Stimulated activated CD4-positive, alpha-beta T cell treated with anti-CD3 and anti-CD28 coated beads, Interleukin-4, amount 100 ng/mL, for 24 hours (primary cell): ENCODE measurements at places on chromosomes 3 and 15.

- no peak for DNase-seq
Measured at GRCh38 chr3:157595259-157595658, 92.0 kb upstream of the VEPH1 start.

DNA sequence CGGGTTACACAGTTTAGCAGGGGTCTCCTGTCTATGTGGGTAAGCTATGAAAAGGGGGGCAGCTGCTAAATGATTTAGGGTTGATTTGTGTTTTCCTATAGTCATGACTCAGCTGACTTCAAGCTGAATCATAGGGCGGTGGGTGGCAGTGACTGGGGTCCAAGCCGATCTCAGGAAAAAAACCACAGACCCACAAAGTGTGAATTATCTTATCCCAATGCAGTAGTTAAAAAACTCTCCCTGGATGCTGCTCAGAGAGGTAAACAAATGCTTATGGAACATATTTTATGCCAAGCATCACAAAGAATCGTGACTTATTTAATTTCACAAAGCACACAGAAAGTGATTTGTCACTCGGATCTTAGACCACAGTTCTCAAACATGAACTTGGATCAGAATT is 18.4 kb upstream of the TOPAZ1 start:
- no peak for DNase-seq

- no peak for DNase-seq
Measured at GRCh38 chr3:42061713-42062380, 29.3 kb upstream of the TRAK1 start.

- no peak for DNase-seq
Measured at GRCh38 chr15:69038508-69038907, 24.0 kb downstream of the NOX5 start.

DNA sequence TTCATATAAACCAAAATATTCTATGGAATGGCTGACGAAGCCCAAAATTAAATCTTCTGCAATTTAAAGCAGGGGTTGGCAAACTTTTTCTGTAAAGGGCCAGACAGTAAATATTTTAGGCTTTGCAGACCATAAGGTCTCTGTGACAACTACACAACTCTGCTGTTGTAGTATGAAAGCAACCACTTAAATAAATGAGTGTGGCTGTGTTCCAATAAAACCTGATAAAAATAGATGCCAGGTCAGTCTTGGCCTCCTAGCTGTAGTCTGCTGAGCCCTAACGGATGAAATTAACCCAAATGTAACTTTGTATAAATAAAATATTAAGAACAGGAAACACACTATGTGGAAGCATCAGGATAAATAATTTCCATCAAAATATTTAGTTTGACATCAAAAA is 104.2 kb downstream of the FBXL22 start:
- no peak for DNase-seq

DNA sequence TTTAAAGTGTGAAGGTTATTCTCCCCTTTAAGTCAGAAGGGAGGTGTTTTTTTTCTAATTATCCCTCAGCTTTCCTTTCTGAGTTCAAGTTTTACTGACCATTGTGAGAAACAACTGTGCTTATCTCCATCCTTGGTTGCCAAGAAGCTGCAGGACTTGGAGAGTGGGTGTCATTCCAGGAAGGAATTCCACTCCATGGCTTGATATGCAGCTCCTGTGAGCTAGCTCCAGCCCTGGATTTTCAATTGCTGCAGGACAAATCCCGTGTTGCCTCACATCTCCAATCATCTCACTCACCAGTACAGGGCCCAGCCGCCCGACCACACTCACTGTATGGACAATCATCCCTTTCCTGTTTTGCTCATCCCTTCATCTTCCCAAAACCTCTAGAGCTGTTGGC is 122.5 kb downstream of the IGSF11 start:
- DNase-seq = no peak

- DNase-seq = no peak
Measured at GRCh38 chr3:77001062-77001701, 38.7 kb upstream of the ROBO2 start.

DNA sequence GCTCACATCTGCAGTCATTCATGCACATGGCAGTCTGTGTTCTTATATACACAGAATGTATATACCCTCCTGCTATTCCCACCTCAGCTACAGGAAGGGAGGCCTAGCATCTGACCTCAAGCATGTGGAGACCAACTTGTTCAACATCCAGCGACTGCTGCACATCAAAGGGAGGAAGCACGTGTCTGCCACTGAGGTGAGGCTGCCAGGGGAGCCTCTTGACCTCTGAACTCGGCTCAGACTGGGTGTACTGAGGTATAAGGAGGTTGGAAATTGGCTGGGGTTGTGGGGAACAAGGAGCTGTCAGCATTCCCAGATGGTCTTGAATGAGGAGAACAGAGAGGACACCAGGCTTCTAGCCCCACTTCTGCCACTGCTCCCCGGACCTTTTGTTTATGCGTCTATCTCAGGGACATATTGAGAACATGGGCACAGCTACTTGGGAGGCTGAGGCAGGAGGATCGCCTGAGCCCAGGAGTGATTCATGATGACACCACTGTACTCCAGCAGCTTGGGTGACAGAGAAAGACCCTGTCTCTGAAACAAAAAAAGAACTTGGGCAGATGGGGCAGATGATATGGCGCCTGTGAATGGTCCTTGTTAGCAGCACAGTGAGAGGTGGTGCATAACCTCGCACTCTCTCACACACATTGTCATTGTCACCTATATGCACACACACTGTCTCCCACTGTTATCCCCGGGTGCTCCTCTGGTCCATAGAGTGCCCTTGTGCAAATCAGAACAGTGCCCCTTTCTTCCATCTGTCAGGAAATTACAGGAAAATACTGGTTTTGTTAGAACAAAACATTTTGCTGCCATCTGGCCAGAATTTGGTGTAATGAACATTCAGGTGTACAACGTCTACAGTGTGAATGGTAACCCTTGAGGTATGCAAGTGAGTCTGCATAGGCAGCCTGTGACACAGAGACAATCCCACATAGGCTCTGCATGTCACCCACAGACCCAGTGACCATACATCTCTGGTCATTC is 5.4 kb downstream of the VILL start:
- DNase-seq = no peak

GRCh38 chr3:43953814-43954692 is 263.3 kb downstream of the ABHD5 start:
- no peak for DNase-seq

DNA sequence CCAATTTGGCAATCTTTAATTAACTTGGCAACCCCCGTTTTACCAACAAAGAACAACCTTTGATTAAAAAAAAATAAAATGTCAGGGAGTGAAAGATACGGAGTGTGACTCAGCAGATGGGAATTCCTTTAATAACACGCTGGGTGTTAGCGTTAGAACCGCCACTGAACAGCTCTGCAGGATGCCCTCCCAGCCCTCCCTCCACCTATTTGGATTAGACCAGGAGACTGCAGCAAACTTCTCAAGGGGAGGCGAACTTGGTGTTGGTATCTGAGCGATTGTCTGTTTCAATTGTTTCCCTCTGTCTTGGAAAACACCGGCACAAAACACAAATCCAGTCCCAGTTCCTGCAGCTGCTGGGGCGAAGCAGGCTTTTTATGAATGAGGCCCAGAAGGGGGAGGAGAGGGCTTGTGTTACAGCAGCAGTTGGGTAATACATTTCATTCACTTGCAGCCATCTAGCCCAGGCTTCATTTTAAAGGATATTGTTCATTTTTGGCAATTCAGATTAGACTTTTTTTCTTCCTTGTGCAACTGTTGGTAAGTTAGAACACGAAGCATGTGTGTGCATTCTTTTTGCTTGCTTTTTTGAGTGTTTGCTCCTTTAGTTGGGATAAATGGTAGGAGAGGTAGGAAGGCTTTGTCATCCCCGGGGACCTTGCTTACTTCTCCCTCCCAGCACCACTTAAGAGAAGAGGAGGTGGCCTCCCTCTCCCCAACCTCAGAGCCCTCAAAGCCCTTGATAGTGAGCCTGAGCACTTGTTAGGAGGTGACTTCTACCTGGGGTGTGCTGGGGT is 152.3 kb downstream of the IGF1R start:
- DNase-seq = no peak

DNA sequence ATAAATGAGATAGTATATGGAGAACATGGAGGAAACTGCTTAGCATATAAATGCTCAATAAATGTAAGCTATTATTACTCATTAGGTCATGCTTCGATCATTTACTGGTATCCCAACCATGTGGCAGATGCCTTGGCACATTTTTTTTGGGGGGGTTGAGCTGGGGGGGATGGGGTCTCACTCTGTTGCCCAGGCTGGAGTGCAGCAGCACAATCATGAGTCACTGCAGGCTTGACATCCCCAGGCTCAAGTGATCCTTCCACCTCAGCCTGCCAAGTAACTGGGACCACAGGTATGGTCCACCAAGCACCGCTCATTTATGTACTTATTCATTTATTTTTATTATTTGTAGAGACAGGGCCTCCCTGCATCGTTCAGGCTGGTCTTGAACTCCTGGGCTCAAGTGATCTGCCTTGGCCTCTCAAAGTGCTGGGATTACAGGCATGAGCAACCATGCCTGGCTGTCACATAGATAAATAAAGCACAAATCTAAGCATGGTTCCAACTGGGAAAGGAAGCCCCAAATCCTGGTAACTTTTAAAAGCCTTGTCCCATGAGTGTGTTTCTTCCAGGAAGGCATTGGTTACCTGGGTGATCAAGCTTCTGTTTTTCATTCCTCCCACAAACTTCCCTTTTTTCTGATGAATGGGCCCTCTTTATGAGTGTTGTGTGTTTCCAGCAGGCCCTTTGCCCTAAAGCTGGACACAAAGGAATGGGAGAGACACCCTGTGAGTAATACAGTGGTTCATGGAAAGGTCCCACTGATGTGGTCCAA is 147.4 kb upstream of the UMPS start:
- DNase-seq = no peak

- no peak for DNase-seq
Measured at GRCh38 chr3:51591231-51591630, 52.7 kb downstream of the RAD54L2 start.

DNA sequence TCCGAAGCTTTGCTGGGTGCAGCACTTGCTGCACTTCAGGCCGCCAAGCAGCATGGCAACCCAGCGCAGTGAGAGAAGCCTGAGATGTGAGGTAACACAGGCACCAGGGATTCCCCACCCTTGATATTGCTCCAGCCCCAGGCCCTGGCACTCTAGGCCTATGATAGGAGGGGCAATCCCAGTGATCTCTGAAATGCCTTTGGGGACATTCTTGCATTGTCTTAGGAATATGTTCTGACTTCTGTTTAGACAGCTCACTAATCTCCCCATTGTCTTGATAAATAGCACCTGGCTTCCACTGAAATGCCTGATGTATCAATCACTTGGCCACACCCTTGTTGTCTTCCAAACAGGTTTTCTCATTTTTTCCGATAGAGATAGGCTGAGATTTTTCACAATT is 102.8 kb downstream of the SOX14 start:
- DNase-seq = no peak

DNA sequence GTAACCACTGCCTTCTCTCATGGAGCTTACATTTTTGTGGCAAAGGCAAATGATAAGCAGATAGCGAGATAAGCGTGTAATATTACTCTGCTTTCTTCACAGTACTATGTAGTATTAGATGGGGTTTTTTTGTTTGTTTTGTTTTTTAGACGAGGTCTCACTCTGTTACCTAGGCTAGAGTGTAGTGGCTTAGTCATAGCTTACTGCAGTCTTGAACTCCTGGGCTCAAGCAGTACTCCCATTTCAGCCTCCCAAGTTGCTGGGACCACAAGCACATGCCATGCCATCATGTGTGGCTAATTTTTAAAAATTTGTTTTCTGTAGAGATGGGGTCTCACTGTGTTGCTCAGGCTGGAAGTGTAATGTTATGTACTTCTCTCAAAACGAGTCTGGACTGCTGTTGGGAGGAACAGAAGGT is 22.9 kb downstream of the MBNL1 start:
- DNase-seq = no peak

- no peak for DNase-seq
Measured at GRCh38 chr3:106208967-106209366, 340.2 kb upstream of the CBLB start.

- no peak for DNase-seq
Measured at GRCh38 chr3:99833617-99834205, 16.0 kb downstream of the CMSS1 start.

GRCh38 chr3:61915296-61915695 is 353.9 kb downstream of the PTPRG start:
- DNase-seq = no peak

- DNase-seq = no peak
Measured at GRCh38 chr15:54789376-54789775, 407.4 kb downstream of the RSL24D1 start.

GRCh38 chr3:13206799-13207577 is 133.8 kb upstream of the IQSEC1 start:
- no peak for DNase-seq

DNA sequence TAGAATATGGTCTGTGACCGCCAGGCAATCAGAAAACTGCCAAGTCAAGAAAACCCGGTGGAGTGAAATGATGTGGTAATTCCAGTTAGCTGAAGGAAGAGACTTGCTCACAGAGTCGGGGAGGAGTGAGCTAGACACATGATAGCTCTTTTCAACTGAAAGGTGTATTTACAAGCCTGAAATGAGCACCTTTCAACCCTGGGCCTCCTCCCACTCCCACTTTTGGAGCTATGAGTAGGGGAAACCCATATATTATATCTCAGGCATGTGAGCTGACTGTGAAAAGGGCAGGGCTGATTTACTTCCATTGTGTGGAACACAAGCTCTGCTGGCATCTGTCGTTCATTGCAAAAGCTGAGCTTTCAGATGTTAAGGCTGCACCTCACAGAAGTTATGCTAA is 960.2 kb downstream of the TUSC7 start:
- no peak for DNase-seq

DNA sequence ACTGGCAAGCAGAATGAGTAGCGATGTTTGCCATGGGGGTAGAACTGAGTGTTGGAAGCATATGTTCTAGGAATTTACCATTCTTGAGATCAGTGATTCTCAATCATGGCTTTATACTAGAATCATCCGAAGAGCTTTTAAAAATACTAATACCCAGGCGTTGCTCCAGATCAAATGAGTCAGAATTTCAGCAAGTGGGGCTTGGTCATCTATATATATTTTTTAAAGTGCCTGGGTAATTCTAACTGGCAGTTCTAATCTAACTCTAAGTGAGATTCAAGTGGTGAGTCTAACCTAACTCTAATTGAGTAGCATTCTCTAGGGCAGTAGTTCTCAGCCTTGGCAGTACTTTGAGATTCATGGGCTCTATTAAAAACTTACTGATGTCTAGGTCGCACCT is 20.8 kb downstream of the TM4SF1 start:
- no peak for DNase-seq

- no peak for DNase-seq
Measured at GRCh38 chr15:74609938-74610301, 5.7 kb upstream of the CLK3 start.

DNA sequence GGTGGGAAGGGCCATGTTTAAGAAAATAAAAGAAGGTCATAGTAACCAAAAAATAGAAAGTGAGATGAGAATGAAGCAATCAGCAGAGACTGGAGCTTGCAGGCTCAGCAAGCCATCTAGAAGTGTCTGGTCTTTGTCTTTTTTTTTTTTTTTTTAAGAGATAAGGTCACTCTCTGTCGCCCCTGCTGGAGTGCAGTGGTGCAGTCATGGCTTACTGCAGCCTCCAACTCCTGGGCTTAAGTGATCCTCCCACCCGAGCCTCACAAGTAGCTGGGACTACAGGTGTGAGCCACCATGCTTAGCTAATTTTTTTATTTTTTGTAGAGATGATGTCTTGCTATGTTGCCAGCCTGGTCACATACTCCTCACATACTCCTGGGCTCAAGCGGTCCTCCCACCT is 36.2 kb downstream of the GXYLT2 start:
- DNase-seq = no peak

GRCh38 chr3:64915778-64916177 is 228.0 kb upstream of the ADAMTS9 start:
- no peak for DNase-seq

GRCh38 chr3:17552351-17552750 is 190.1 kb downstream of the TBC1D5 start:
- DNase-seq = no peak
